ENCODE measurements at places on chromosomes 3 and 15.

DNA sequence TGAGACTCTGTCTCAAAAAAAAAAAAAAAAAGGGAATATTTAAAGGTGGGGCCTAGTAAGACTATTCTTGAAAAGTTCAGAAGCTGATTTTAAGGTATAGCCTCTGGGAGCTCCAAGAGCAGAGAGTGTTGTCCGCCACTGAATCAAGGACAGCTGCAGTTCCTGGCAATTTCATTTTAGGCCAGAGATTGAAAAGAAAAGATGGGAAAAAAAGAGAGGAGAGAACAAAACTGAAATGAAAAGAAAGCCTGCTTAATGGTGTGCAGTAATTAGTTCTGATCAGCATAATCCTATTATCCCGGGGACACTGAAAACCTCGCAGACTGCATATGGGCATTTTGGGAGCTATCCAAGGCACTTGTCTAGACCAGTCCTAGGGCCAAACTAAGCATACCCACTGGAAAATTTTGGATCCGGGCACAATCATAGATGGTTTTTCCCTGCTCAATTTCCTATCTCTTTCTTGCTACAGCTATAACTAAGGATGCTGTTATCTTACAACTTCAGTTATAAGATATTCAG lies 43.2 kb downstream of the EHHADH start:
- no peak for DNase-seq

DNA sequence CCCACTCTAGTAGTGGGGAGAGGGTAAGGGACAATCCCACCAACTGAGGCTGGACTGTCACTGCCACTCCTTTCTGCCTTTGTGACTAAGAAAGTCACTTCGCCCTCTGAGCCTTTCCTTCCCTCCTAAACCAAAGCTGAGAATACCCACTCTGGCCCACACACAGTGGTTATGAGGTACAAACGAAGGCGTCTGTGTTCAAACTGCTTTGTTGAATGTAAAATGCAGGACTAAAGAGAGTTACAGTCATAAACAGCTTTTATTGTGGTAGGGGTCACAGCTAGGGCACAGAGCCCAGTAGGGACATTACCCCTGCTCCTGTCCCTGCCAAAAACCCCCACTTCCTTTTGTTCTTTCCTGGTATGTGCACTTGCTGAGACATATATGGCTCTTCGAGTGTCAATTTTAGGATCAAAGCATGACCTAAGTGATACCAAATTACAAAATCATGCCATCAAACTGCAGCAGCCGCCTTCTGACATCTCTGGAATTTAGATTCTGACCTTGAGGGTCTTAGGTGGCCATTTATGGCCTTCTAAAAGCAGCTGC lies 45.1 kb downstream of the CTDSPL start:
- no peak for DNase-seq

DNA sequence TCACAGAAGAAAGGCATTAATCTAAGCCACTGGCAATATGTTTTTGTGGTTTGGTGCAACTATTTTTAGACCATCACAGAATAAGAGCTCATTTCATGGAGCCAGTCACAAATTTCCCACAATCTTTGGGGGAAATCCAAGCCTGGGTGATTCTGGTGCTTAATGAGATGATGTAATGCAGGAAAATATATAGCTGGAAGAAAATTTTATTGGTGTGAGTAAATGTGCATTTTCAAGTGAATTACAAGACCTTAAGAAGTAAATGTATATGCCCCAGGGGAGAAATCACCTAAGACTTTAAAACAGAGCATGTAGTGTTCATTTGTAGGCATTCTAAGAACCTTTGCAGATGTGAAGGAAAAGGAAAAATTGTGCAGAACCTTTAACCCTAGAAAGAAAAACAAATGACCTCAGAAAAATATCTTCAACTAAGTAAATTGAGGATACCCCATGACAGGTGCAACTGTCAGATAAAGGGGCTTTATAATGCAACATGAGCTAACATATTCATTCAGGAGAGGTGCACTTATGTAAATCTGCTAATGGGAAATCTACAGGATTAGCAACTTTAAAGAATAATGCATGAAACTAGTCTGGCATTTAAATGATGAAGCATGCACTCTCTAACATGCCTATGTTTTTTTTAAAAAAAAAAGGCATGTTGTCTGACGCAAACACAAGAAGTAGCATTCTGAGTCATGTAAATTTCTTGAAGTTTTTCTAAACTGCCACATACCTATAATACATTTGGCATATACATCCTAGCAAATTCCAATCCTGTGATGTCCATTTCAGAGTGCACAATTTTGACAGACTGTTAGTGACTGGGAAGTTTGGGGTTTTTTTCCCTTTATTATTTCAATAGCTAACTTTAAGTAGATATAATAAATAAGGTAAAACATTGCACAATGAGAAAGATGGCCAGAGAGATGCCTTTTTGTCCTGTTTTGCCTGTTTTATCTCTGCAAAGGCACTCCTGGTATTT lies 105.1 kb downstream of the MEX3B start:
- DNase-seq: no peak

- no peak for DNase-seq
Measured at GRCh38 chr3:32901005-32901932, 50.2 kb upstream of the CCR4 start.

- no peak for DNase-seq
Measured at GRCh38 chr3:45716790-45717336, 27.7 kb downstream of the SACM1L start.

- peak; percentile 59 for DNase-seq
Measured at GRCh38 chr3:186520957-186521842, 23.0 kb downstream of the CRYGS start.

DNA sequence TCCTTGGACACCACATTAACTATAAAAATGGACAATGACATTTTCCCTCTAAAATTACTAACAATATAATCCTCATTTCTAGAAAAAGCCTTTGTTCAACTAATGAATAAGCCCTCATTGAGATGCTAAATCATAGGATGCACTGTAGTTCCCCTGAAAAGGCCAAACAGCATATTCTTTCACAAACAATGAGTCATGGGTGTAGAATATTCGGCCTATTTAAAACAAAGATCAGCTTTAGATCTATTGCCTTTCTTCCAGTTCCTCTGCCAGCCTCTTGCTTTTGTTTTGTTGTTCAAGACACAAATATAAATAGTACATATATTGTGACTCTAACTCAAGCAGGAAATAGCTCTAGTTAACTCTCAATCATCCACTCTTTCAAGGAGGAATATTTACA lies 82.5 kb downstream of the ADAM10 start:
- DNase-seq: no peak

DNA sequence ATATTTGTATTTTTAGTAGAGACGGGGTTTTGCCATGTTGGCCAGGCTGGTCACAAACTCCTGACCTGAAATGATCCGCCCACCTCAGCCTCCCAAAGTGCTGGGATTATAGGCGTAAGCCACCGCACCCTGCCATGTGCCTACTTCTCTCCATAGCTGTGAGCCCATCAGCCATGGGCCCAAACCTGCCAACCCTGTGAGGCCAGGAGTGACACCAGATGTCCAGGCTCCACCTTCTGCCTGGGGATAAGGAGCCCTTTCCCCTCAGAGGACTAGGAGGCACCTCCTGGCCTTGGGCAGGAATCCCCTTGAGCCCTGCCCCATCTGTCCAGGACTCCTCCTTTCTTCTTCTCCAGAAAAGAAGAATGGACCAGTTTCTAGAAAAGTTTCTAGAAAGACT lies 14.2 kb upstream of the RFT1 start:
- DNase-seq: no peak

DNA sequence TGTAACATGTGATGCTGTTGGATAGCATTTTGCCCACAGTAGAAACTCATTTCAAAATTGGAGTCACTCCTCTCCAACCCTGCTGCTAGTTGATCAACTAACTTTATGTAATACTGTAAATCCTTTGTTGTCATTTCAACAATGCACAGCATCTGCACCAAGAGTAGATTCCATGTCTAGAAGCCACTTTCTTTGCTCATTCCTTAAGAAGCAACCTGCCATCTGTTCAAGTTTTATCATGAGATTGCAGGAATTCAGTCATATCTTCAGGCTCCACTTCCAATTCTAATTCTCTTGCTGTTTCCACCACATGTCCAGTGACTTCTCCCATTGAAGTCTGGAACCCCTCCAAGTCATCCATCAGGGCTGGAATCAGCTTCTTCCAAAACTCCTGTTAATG lies 42.9 kb downstream of the AKAP13 start:
- DNase-seq: no peak

DNA sequence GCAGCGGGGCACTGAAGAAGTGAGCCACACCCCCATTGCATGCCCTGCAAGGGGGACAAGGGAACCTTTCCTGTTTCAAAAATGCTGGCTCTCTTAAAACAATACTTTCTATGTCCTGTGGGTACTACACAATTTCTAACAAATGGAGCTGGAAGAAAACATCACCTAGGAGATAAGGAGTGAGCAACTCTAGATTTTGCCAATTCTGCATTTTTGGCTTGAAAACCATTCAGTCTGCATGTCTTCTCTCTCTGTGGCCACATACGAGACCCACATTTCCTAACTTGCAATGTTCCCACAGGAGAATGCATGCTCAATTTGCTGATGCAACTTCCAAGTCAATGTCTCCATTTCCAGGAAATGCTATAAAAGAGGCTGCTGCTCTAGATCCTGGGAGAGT lies 662.0 kb downstream of the SQOR start:
- DNase-seq: no peak

GRCh38 chr3:37039161-37039846 lies 46.0 kb downstream of the MLH1 start:
- DNase-seq: no peak

- no peak for DNase-seq
Measured at GRCh38 chr3:8279886-8280550, 221.6 kb upstream of the LMCD1 start.

GRCh38 chr3:22039161-22039560 lies 288.2 kb upstream of the ZNF385D start:
- DNase-seq: no peak

DNA sequence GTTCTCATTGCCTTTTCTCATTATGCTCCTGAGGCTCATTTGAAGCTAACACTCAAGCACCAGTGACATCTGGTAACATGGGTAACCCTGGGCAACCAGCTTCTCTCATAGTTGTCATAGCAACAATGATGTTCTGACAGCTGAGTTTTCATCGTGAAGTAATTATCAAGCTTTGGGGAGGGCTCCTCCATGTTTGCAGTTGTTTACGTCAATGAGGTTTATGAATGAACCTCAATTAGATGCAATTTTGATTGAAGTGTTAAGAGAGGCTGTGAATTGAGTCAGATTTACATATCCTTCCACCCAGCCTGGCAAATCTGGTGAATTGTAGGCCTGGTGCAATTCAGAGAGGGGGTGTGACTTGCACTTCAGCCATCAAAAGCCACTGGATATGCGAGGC lies 119.3 kb upstream of the CHD2 start:
- no peak for DNase-seq

DNA sequence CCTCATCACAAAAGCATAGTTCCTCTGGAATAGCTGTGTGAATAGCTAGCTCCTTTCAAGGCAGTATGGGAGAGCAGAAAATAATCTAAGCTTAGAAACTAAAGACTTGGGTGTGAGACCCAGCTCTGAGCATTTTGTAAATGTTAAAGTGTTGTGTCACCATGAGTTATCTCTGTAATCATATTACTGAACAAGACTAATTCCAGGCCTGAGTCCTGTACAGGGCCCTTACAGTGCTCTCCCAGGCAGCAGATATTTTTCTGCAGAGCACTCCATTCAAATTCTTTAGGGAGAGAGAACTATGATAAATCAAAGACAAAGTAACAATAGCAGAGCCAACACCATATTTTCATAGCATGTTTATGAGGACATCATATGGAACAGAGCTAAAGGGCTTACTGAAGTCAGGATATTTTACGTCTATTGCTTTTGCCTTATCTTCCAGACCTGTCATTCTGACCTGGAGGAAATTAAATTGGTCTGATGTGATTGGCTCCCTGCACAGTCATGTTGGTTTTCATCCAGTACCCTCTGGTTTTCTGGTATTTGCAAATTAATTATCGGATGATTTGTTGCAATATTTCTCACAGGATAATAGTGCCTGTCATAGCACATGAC lies 172.6 kb upstream of the PPP2R3A start:
- no peak for DNase-seq

- DNase-seq: no peak
Measured at GRCh38 chr15:56815247-56815646, 81.9 kb upstream of the ZNF280D start.

DNA sequence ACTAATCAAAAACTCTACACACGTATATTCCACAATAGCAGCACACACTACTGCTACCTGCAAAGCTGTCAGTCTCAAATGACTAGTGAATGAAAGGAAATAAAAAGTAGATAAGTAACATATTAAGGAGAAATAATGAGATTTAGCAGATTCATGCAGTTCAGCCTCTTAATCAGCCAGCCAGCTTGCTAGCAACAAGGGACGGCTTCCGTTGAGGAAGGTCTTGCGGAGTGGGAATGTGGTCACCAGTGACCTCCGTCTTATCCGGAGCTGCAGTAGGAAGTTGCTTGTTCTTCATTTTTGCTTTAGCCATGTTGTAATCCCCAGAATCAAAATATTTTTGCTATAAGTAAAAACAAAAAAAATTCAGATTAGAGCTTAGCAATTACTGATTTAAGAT lies 17.1 kb downstream of the ARPP19 start:
- DNase-seq: no peak

GRCh38 chr3:197001106-197001971 lies 28.3 kb downstream of the MELTF start:
- no peak for DNase-seq

- peak; percentile 81 for DNase-seq
Measured at GRCh38 chr3:194682694-194683310, 2.9 kb upstream of the FAM43A start.

- DNase-seq: no peak
Measured at GRCh38 chr15:38516626-38517025, 48.0 kb downstream of the RASGRP1 start.

- no peak for DNase-seq
Measured at GRCh38 chr3:33004961-33005360, 53.5 kb downstream of the CCR4 start.

- peak; percentile 38 for DNase-seq
Measured at GRCh38 chr3:66378256-66378655, 122.6 kb downstream of the LRIG1 start.

DNA sequence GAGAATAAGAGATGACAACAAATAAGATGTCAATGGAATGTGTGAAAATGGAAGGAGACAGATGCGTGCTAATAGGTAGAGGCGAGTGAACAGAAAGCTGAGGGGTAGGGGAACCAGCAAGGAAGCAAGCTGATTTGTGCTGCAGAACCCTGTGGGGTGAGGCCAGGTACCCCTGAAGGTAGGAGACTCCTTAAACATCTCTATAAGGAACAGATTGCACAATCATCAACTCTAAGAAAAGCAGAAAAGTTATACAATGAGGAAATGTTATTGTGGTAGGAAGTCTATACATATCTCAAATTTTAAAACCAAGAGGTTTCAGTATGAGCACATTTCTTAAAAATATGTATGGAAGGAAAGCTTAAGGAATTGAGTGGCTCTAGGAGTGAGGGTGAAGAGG lies 315.0 kb upstream of the TPM1 start:
- no peak for DNase-seq

- no peak for DNase-seq
Measured at GRCh38 chr3:48428572-48429316, 1.1 kb downstream of the PLXNB1 start.

Measured in germinal center (tissue), 1 donor.